ENCODE measurements at places on chromosomes 6 and 20.

GRCh38 chr20:44770484-44771171 is 25.0 kb downstream of the KCNK15 start:
- DNase-seq = no peak

DNA sequence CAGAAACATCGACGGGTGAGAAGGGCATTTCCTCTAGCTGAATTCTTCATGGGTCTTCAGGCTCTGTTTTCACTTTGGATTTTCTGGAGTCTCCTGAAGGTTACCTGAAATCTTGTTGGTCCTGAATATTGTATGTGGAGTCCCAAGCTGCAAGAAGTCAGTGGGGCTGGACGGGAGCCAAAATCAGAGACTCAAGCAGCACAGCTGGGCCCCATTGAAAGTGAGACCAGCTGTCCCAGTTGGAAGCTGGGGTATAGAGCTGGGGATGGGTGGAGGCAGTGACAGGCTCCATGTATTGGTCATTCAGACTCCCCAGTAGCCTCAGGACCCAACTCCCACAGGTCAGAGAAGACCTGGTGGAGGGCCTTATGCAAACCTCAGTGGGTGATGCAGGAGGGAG is 111.3 kb upstream of the MLN start:
- DNase-seq = no peak

DNA sequence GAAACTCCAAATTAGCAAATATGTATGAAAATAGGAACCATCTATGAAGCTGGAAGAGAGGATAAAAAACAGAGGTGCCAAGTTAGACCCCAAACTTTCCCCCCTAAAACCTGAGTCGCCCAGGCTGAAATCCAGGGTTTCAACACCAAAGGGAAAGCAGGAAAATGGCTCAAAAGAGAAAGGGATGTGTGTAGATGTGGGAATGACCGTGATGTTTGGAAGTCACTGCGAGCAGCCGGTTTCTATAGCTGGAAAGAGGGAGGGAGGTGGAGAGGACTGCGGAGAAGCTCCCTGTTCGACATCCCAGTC is 4.5 kb downstream of the RING1 start:
- no peak for DNase-seq

DNA sequence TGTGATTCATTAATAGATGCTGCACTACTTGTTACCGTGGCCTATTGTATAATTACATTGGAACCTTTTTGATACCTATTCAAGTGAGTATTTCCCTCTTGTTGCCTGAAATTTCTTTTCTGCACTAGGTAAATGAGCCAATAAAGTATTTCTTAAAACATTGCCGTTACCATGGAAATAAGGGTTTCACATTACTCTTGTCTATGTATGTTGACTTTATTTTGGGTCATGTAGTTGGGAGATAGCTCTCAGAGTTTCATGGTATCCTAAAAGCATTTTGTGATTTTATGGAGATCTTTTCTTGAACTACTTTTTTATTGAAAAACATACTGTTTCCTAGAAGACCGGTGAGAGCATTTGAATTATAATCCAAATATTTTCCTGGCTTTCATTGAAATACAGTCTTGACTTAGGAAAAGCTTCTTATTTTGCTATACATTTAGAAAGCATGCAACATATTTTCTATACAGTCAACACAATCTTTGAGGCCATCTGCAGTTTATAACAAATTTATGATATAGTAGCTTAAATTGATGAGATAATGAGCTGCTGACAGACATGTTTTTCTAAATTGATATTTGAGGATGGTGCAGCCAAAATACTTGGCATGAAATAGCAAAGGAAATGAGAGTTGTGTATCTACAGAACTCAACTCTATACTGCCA is 650.4 kb downstream of the RFPL4B start:
- no peak for DNase-seq

GRCh38 chr6:125231133-125231532 is 70.6 kb downstream of the HDDC2 start:
- no peak for DNase-seq

GRCh38 chr20:37366743-37367142 is 20.8 kb downstream of the SRC start:
- DNase-seq = no peak
